ENCODE measurements at places on chromosomes 2 and 18.

GRCh38 chr2:12797815-12798214 is 81.1 kb downstream of the TRIB2 start:
- no peak for DNase-seq

DNA sequence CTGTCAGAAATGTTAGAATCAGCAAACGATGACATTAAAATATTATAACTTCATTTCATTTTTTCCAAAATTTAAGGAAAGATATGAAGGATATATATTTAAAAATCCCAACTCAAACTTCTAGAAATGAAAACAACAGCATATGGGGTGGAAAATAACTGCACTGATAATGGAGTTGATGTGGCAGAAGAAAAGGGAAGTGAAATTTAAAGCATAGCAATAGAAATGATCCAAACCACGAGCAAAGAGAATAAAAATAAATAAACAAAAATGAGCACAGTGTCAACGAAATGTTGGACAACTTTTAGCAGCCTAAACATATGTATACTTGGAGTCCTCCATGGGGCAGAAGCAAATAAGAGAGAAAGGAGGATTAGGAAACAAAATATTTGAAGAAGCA is 280.2 kb downstream of the KCNJ3 start:
- DNase-seq: no peak

DNA sequence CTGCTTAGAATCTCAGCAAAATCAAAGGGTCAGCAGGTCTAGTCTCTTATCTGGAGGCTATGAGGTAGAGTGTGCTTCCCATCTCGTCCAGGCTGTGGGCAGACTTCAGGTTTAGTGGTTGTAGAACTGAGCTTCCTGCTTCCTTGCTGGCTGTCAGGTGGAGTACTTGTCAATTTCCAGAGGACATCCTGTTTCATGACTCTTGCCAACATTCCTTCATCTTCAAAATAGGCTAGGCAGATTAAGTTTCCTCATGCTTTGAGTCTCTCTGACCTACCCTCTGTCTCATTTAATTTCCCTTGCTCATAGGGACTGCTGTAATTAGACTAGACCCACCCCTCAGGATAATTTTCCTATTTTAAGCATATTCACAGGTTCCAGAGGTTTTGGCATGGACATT is 562.6 kb downstream of the SPAG16 start:
- DNase-seq: no peak

GRCh38 chr2:171160956-171161740 is 455 bp upstream of the TLK1 start:
- peak; percentile 60 for DNase-seq

- DNase-seq: no peak
Observed at GRCh38 chr2:172095905-172096625, 6.6 kb downstream of the DLX2 start.

- DNase-seq: no peak
Observed at GRCh38 chr2:60486067-60486466, 67.4 kb downstream of the BCL11A start.
